Esophagus squamous epithelium (tissue), 5 donors: ENCODE measurements at places on chromosomes 4 and X. TPM values are rescaled to one million over a fixed set of nuclear protein-coding genes. Genes with fewer than 3 reads are reported as not detected.

The XKRX gene
- 3.8 TPM for total RNA-seq

- DNase-seq, result no peak
- no peaks in the 10 kb centered on the region for H3K27me3 ChIP-seq
- no peaks in the 10 kb centered on the region for H3K36me3 ChIP-seq
- H3K27ac ChIP-seq, result no peak overlapping the region
- no peak overlapping the region for H3K4me3 ChIP-seq
Measured at GRCh38 chrX:22073928-22074327, 41.8 kb downstream of the PHEX start.

The COL4A6 gene
- total RNA-seq, result 6.5 TPM

DNA sequence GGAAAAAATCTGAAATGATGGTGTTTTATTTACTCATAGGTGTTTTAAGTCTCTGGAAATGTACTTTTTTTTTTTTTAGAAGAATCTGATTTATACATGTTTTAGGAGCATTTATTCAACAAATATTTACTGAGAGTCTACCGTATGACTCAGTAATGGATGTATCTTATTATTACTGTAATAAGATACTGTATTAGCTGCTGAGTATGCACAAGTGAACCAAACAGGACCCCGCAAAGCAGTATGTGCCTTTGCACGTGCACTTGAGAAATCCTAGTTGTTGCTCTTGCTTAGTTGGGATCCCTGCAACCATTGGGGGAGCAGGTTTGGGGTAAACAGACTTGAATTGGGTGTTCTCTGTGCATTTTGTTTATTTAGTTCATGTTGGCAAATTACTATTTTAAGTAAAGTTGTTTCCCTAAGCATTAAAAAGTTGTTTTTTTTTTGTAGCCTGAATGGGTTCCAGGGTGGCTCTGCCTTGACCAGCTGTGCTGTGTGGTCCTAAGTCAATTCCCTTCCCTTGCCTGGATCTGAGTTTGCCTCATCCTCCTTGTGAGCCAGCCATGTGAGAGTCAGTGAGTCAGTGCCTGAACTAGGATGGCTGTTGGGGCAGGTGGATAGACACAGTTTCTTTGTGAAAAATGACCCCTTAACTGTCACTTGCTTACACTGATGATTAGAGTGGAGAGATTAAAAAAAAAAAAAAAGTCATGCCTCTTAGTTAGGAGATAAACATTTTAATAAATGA, 27.7 kb downstream of the DCUN1D4 start:
- DNase-seq, result no peak
- H3K4me1 ChIP-seq, result no peaks in the 10 kb centered on the region
- H3K27ac ChIP-seq, result no peak overlapping the region
- H3K4me3 ChIP-seq, result no peak overlapping the region

DNA sequence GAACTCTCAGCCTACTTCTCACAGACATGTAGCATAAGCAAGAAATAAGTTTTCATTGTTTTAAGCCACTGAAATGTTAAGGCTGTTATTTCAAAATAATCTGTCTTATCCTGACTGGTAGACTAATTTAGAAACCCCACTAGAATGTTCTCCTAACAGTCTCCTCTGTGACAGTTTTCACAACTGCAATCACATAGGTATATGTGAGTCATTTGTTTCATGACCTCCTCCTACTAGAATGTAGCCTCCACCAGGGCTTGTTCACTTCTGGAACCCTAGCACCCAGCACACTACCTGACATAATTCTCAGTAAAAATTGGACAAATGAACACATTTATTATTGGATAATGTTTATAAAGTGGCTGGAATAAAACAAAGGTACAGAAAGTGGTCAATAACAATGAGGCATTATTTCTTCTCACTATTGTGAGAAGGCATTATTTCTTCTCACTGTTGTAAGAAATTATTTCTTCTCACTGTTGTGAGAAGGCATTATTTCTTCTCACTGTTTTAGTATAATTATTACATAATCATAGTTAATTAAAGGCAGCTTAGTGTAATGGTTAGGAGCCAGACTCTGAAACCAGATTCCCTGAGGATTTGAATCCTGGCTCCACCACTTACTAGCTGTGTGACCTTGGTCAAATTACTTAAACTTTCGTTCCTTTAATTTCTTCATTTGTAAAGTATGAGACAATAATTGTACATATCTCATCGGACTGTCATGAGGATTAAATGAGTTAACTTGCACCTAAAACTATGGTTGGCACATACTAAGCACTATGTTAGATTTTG, 251.5 kb downstream of the RASL11B start:
- no peak overlapping the region for H3K4me3 ChIP-seq
- H3K27ac ChIP-seq, result no peak overlapping the region
- no peaks in the 10 kb centered on the region for H3K27me3 ChIP-seq
- DNase-seq, result no peak
- H3K4me1 ChIP-seq, result no peaks in the 10 kb centered on the region

The PF4V1 gene
- total RNA-seq, result not detected

The LONRF3 gene
- total RNA-seq, result 4.8 TPM

- H3K36me3 ChIP-seq, result no peaks in the 10 kb centered on the region
- H3K27ac ChIP-seq, result peak overlapping the region; percentile 51
- no peaks in the 10 kb centered on the region for H3K27me3 ChIP-seq
- DNase-seq, result no peak
Measured at GRCh38 chr4:25002681-25003080, 28.1 kb downstream of the LGI2 start.

- H3K4me3 ChIP-seq, result no peak overlapping the region
- no peak for DNase-seq
- H3K27me3 ChIP-seq, result no peaks in the 10 kb centered on the region
- H3K36me3 ChIP-seq, result no peaks in the 10 kb centered on the region
- H3K27ac ChIP-seq, result no peak overlapping the region
Measured at GRCh38 chr4:12122316-12122715, 693.6 kb upstream of the HS3ST1 start.

The GBA3 gene
- not detected for total RNA-seq

DNA sequence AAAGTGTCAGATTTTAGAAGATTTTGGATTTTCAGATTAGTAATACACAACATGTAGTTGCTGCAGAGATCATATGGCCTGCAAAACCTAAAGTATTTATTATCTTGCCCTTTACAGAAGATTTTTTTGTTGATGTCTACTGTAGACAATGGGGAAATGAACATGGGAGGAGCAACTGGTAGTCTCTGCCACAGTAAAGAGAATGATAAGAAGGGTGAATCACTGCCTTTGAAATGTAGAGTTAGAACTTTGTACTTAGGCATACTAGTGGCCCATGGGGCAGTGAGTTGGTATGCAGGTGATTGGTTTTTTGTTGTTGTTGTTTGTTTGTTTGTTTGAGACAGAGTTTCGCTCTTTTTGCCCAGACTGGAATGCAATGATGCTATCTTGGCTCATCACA, 50.1 kb downstream of the GAB1 start:
- no peak overlapping the region for H3K27ac ChIP-seq
- H3K4me3 ChIP-seq, result no peak overlapping the region
- no peak for DNase-seq
- H3K4me1 ChIP-seq, result peaks cover 68% of the 10 kb centered on the region
- no peaks in the 10 kb centered on the region for H3K27me3 ChIP-seq

GRCh38 chr4:172813359-172813923, 355.2 kb upstream of the GALNT7 start:
- no peaks in the 10 kb centered on the region for H3K4me1 ChIP-seq
- no peak overlapping the region for H3K27ac ChIP-seq
- no peaks in the 10 kb centered on the region for H3K36me3 ChIP-seq
- H3K27me3 ChIP-seq, result no peaks in the 10 kb centered on the region

DNA sequence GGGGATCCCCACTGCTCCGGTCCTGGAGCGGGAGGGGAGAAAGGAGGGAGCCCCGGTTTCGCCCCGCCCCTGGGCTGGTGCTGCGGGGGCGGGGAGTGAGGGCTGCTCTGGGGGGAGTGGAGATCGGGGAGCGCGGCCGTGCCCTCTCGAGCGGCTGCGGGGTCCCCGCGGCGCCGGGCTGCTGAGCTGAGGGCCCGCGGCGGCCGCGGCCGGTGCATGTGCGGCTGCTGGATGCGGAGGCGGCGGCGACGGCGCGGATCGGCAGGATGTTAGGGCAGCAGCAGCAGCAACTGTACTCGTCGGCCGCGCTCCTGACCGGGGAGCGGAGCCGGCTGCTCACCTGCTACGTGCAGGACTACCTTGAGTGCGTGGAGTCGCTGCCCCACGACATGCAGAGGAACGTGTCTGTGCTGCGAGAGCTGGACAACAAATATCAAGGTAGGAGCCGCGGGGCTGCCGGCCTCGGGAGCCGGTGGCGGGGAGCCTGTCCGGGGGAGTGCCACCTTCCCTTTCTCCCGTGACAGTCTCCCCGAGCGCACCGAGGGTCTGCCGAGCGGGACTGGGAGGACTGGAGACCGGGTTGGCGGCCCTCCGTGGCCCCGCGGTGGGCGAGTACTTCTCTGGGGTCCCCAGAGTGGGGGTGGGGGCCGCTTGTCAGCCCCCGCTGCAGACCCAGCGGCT, at the start of gene ING2:
Gene ING2, plus strand, starts transcription at position 129 of the 681 bp plus-strand sequence. Its CDS starts 138 bp downstream, at position 267.
- DNase-seq, result peak; percentile 49
- H3K27me3 ChIP-seq, result no peaks in the 10 kb centered on the region

DNA sequence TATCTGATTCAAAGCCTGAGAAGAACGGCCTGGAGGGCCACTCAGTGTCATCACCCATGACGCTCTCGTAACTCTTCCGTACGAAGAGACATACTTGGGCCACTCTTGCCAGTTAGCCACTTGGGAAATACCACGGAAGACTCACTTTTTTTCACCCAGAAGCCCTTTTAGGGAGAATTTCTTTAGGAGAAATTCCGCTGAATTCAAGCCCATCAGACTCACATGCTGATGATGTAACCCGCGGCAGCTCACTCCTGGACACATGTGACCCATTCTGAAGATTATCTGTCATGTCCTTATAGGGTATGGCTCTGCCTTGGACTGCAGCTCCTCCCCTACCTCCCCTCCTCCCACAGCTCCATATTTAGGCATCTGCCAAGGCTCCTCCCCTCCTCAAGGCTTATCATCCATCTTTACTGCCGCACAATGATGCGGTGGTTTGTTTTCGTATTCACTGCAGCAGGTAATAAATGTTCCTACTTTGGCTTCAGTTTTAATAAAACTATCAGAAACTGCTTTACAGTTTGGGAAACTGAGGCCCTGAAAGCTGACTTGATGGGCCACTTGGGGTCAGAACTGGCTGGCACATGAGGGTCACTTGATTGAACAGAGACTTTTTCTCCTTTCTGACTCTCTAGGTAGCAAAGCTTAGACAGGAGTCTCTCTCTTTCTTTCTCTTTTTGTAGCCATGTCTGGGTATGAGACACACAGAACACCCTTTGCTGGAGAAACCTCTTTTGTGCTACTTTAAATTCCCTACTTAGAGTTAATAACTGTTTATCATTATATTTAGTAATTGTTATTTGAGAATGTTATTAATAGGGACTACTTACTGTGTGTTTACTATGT, 42.1 kb downstream of the RHOH start:
- no peaks in the 10 kb centered on the region for H3K4me1 ChIP-seq
- no peak for DNase-seq
- no peaks in the 10 kb centered on the region for H3K36me3 ChIP-seq
- no peak overlapping the region for H3K27ac ChIP-seq
- H3K4me3 ChIP-seq, result no peak overlapping the region
